HFF-Myc (cell line): ENCODE measurements at places on chromosomes 3 and 15.

DNA sequence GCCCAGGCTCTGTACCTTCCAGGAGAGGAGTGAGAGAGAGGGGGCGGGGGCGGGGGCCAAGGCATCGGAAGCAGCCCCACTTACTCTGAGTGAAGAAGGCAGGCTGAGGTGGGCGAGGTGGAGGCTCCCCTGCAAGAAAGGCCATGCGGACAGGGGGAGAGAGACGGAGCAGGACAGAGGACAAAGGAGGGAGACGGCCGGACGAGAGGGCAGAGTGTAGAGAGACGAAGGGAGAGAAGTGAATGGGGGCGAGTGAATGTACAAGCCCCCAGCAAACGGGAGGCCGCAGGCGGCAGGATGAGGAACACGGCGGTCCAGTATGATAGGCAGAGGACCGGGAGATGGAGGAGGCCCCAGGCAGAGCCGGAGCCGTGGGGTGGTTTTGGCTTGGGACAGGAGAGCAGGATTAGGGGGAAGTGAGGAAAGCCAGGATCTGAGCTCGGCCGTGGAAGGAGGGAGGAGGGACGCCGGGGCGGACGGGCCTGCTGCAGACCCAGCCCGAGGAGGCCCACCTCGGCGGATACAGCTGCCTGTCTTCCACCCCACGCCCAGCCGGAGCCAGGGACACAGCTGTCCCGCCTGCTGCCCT lies 38.8 kb downstream of the TNK2 start:
- DNase-seq, result no peak

DNA sequence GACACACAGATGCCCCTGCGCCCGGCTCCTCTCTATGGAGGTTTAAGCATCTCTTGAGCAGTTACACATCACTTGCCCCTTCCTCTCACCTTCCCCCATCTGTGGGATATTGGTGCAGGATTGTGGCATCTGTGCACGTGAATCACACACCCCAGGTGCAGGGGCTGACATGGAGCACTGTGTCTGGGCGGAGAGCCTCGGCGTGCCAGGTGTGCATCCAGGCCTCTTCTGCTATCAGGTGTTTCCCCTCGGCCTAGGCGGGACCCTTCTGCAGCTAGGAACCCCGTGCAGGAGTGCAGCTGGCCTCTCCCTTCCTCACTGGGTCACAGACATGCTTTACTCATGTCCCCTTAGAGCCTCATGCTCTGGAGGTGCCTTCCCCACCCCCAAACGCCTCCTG lies 33.4 kb upstream of the MUC13 start:
- no peak for DNase-seq

GRCh38 chr3:135950941-135951340 lies 14.6 kb upstream of the PPP2R3A start:
- DNase-seq, result no peak

- no peak for DNase-seq
These were observed 91.3 kb downstream of the SUCNR1 start for GRCh38 chr3:151964743-151965142.

DNA sequence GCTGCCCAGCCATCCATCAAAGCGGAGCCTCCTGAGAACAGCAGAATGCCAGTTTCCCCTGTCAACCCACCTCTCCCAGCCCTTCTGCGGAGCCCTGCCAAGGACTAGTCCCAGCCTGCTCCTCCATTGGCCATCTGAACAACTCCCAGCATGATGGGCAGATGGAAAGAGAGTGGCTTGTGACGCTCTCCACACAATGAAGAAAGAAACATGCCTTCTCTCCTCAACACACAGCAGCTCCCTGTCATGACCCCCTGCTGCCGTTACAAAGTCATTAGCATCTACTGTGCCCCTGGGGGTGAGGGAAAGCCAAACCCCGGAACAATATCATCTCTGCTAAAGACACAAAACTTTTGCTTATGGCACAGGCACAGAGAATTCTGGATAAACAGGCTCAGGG lies 33.6 kb downstream of the MECOM start:
- DNase-seq, result no peak

DNA sequence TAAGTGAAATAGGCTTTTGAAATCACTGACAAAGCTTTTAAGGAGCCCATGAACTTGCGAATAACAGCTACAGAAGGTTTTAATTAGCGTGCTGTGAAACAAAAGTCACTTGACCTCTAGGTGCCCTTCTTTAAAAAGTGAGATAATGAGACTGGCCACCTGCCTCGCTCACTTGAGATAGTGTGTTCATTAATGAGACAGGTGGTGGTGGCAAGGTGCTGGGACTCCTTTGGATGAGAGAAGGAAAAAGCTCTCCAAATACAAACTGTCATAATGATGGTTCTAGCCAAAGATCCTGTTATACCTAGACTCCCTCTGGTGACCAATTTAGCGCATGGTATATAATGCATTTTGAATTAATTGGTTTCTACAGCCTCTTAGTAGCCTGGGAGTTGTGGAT lies 22.7 kb upstream of the IREB2 start:
- no peak for DNase-seq

DNA sequence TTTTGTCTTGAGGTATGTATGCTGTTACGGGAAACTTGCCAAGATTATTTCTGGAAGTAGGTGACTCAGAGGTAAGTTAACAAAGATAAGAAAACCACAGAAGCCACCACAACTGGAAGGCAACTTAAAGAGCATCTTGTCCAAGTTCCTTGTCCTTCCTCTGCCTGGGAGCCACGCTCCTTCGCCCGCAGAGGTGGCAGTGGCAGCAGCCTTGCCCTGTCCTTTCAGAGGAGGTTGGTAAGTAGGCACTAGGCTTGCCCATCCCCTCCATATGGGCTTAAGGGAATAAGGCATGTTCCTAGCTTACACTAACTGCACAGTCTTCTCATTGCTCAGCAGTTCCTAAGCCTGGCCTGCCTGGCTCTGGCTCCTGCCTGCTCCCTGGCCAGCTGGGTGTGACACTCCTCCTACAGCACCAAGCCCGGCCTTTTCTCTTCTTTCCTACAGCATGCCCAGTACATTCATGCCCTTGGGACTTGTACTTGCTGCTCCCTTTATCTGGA lies 48.0 kb upstream of the RAB6B start:
- no peak for DNase-seq

DNA sequence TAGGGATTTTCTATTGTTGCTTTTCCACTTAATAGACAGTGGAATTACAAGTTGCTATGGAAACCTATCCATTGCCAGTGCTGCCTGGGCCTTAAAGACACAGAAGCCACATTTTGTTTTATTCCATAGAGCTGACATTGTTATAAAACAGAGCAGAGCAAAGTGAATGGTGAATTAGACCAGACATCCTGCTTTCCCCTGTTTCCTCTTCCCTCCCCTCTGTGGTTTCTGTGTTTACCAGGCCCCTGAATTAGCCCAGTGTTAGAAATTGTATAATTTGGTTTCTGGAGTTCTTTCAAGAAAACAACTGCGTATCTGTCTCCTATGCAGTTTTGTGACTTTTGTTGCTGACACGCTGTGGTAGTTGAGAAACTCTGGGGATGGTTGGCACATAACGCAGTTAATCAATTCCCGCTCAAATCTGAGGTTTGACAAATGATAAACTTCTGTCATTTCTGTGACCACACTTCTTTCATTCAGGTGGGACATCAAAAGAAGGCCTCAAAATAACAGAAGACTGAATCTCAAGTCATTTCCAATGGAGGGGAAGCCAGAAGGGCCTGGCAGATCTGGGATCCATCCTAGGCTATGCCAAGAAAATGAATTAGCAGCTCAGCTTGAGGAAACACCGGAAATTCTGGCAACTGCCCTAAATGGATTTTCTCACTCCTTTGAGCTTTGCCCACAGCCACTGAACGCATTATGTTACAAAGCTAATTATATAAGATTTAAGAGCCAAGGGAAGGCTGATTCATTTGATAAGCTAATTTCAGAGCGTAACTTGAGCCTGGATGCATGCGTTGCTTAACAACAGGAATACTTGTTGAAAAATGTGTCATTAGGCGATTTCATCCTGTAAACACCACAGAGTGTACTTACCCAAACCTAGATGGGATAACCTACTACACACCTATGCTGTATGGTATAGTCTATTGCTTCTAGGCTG lies 46.9 kb downstream of the NR1D2 start:
- no peak for DNase-seq

- no peak for DNase-seq
These were observed 36.0 kb downstream of the XYLB start for GRCh38 chr3:38382506-38383080.

GRCh38 chr15:95816591-95816990 lies 513.9 kb upstream of the NR2F2 start:
- DNase-seq, result no peak

GRCh38 chr15:94362385-94363092 lies 131.2 kb downstream of the MCTP2 start:
- DNase-seq, result no peak

DNA sequence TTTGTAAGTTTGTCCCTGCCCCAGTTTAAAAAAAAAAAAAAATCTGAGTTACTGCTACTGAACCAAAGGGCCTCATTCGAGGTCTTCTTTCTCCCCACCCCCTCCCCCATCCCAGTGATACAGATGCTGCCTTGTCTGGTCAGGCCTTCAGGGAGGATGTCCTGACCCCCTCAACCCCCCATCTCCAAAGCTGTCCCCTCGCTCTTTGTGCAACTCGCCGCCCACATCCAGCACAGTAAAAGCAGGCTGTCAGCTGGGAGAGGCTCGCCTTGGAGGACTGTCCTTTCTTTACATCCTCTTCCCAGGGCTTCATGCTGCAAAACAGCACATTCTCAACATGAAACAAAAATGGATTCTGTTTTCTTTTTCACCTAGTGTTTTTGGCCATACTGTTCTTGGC lies 133.4 kb downstream of the VGLL4 start:
- no peak for DNase-seq

DNA sequence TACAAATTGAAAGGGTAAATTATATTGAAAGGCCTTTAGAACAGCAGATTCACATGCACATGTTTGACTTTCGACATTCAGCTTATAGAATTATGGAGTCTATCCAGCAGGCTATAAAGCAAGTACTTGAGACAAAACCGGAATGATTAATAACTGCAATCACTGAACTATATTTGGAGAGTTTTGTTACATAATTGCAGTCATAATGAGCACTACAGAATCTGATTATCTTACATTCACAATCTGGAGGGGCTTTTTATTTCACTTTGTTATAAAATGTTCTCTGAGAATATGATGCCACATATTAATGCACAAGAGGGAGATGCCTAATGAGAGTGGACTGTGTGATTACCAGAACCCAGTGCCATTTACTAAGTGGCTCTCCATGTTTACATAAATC lies 64.3 kb downstream of the NSUN3 start:
- DNase-seq, result no peak

DNA sequence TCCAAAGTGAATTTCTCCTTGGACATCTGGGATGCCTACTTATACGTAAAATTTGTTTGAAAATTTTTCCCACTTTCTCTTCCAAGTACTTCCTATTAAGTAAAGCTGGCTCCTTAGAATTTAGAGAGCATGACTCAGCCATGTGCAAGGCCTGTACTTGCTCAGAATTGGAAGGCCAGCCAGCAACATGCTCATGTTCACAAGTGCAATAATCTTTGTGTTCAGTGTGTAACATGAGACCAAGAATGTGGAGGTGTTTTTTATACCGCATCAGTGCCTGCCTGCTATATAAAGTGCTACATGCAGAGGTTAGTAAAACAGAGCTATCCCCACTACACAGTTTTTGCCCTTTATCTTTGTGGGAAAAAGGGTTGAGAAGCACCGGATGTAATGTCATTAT lies 151.9 kb upstream of the FEZF2 start:
- peak; percentile 6 for DNase-seq

- DNase-seq, result no peak
These were observed 539.4 kb downstream of the IGSF11 start for GRCh38 chr3:118495206-118495605.

DNA sequence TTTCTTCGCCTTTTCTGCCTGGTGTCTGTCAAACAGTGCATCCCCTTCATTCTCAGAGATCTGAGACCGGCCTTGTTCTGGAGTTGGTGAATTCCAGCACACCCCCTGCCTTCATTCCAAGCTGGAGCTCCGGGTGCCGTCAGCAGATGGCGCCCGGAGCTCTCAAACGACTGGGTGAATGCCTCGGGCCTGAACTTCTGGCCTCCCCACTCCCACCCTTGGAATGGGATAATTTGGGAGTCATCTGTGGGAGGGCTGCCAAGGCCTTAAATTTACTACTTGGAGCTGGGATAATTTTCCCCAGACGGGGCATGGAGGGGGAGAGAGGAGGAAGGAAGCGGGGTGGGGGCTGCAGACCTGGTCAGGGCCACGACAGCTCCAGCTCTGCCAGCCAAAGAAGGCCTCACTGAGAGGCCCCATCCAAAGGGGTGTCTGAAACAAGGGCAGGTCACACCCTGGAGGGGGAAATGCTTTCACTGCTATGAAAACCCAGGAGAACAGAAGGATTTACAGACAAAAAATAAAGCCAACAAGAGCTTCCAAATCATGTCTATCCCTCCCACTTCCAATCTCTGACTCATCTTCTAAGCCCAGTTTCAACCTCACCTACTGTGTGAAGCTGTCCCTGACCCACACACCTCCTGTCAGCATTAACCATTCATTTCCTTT lies 187.9 kb downstream of the OPA1 start:
- DNase-seq, result peak; percentile 64

- no peak for DNase-seq
These were observed 199.5 kb upstream of the WNT5A start for GRCh38 chr3:55686426-55687254.

GRCh38 chr15:45634432-45635190 lies at the start of gene SQOR:
TSS of gene SQOR (plus strand) at chr15:45635029. CDS start at chr15:45658924, 23,895 bp downstream.
- no peak for DNase-seq

- no peak for DNase-seq
These were observed 57.3 kb downstream of the ROPN1B start for GRCh38 chr3:126026277-126026751.

GRCh38 chr3:109728861-109729494 lies 391.6 kb upstream of the DPPA4 start:
- DNase-seq, result no peak

DNA sequence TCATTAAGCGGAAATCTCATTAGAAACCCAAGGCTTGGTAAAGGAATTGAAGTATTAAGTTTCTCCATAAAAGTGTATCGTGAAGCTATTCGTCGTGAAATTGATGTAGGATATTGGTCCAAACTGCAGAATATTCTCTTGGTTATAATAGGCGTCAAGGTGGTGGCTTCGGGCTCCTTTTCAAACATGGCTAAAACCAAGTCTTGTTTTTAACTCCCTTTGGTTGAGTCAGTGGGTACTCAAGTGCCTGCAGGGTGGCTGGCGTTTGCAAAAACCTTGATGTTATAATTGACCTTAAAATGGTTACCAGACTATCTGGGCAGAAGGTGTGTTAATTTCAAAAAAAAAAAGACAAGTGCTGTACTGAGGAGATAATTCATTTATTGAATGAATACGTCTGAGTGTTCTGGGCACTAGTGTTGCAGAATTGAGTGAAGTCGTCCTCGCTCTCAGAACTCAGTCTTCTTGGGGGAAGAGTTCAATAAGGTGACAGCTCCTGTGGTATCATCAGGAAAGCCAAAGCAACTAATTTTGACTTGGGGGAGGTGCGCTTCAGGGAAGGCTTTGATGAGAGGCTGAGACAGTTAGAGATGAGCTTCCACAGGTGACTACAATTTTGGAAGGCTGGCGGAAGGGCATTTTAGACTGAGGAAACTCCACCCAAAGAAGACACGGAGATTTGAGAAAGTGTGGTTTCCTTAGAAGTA lies 1.5 kb downstream of the UBE2Q2 start:
- no peak for DNase-seq

DNA sequence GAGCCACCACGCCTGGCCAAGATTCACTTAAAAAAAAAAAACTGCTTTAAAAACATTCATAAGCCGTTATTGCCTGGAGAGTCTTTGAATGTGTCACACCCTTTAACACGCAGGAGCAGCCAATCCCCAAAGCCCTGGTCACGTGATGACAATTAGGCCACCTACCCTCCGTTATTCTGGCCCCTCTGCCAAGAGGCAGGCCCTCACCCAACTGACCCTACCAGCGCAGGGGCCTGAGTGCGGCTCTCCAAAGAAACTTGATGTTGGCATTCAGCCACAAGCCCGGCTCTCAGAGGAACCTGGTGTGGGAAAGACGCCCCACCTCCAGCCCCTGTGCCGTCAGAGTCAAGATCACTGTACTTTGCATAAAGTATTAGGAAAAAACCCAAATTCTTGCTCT lies 11.6 kb upstream of the MUC4 start:
- DNase-seq, result no peak
